Central memory CD8-positive, alpha-beta T cell (primary cell): ENCODE measurements at places on chromosomes 7 and 10.

DNA sequence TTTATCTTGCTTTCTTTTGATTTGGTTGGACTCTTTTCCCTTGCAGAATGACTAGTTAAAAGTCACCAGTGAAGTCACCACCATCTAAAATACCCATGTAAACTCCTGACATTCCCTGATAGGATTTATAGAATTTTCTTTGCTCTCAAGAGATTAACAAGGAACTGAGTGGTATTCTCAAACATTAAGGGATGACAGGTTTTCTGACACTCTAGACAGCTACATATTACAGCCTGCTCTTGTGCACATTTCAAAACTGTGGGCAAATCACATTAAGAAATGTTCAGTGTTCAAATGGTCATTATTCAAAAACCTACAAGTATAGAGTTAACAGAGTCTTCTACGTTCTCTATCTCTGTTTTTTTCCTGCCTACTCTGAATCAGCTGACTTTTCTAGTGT lies 15.8 kb upstream of the ACSM6 start:
- no peak for DNase-seq

DNA sequence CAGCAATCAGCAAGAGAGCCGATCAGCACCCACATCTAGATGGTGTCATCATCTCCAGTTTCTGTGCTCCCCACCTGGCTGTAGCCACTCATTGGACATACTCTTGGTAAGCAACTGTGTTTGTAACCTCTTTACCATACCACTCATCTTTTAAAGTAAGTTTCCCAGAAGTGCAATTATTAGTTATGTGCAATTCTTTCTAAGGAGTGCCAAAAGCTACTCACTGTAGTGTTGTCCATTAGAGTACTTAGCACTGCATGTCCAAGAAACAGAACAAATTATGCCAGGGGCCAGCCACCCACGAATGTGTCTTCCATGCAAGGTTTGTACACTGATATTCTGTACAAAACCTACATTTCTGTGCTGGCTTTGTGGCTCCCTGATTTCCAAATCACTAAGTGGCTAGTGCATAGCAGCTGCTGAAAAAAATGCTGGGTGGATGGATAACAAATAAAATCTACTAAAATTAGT lies 131.9 kb downstream of the SRPK2 start:
- no peak for DNase-seq

DNA sequence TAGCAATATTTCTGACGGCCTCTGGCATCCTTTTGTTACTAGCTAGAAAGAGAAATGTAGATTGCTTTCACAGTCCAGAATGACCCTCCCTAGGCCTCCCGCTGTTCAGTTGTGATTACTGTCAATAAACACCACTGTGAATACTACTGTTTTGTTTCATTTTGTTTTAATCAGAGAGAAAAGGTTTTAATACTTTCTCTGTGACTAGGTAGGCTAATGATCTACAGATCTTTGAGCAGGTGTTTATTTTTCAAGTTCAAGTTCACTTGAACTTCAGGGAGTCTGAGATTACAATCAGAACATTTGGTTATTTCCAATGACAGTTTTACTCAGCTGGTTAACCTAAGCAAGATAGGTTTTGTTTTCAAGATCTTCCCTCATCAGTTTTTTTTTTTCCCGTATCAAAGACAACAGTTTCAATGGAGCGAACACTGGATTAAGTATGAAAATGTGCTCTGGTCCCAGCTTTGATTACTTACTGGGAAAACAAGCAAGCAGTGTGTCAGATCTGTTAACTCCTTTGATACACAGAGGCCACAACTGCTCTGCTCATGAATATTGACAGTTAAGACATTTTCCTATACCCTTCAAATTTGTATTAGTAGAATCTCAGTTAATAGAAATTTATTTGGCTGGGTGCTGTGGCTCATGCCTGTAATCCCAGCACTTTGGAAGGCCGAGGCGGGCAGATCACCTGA lies 34.8 kb downstream of the VKORC1L1 start:
- DNase-seq: no peak

DNA sequence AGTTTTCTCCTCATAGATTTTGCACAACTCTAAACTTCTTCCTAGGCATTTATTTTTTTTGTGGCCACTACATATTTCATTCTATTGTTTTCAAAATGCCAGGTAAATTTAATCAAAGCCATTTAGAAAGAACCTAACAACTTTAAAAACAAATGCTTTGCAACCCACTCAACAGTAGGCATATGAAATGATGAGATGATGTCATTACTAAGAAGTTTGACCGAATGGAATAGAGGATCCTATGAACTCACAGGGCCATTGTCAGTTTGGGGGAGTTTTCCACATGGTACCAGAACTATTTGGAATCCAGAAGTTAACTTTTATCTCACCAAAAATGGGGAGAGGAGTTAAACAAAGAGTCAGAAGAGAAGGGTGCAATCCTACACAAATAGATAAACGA lies 100.7 kb upstream of the INHBA start:
- DNase-seq: no peak

- no peak for DNase-seq
These were observed 91.0 kb downstream of the MICALL2 start for GRCh38 chr7:1368184-1368681.

GRCh38 chr10:110437351-110437605 lies 60.4 kb upstream of the DUSP5 start:
- no peak for DNase-seq

DNA sequence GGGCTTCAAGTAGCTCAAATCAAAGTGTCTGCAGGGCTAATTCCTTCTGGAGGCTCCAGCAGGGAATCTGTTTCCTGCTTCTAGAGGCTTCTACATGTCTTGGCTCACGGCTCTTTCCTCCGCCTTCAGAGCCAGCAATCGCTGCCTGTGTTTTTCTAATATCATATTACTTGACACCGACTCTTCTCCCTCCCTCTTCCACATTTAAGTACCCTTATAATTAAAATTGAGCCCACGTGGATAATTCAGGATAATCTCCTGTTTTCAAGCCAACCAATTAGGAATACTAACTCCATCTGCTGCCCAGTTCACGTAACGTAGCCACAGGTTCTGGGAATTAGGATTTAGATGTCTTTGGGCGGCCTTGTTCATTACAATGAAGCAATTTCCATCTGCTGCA lies 372.2 kb downstream of the DPP6 start:
- DNase-seq: no peak

DNA sequence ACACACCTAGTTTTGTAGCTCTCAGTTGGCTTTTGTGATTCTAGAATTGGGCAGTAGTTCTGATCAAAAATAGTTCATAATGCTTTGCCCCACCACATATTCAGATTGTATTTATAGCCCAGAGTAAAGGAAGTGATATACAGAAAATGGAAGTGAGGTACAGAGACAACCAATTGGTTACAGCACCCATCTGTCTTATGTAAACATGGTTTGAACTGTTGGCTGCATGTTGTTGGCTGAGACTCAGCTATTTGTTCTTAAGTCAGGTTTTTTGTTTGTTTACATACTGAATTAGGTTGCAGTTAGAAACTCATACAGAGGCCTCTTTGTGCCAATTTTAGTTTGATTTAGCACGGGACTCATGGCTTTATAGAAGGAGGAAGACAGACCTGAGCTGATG lies 158.9 kb upstream of the GPR26 start:
- DNase-seq: no peak

DNA sequence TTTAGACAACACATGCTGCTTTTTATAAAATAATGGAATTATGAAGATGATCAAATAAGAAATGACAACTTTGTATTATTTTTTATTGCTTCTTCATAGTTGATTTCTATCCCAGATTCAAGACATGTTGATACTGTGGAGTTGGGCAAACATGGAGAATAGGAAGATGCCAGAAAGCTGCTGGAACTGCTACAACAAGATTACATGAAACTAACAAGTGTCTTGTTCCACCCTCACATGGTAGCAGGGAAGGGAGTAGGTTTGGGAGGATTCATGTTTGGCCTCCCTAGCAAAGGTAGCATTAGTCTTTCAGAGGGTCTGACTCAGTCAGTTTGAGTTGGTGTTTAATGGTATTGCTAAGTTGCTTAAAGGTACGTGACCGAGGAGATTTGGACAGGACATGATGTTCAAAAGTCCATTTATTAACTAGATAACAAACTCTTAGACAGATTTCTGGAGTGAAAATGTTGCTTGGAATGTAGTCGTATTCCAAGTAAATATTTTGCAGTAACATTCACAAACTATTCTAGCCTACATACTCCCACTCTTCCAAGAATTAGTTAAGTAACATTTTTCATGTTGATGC lies 33.1 kb downstream of the PRR15 start:
- DNase-seq: no peak

GRCh38 chr7:131753620-131754222 lies 197.3 kb upstream of the PODXL start:
- DNase-seq: no peak

- no peak for DNase-seq
These were observed 32.5 kb downstream of the ZNF438 start for GRCh38 chr10:30999070-30999712.

GRCh38 chr10:117500456-117500855 lies 42.1 kb upstream of the EMX2 start:
- no peak for DNase-seq

GRCh38 chr10:43921881-43922280 lies 273.2 kb upstream of the ZNF32 start:
- DNase-seq: no peak

DNA sequence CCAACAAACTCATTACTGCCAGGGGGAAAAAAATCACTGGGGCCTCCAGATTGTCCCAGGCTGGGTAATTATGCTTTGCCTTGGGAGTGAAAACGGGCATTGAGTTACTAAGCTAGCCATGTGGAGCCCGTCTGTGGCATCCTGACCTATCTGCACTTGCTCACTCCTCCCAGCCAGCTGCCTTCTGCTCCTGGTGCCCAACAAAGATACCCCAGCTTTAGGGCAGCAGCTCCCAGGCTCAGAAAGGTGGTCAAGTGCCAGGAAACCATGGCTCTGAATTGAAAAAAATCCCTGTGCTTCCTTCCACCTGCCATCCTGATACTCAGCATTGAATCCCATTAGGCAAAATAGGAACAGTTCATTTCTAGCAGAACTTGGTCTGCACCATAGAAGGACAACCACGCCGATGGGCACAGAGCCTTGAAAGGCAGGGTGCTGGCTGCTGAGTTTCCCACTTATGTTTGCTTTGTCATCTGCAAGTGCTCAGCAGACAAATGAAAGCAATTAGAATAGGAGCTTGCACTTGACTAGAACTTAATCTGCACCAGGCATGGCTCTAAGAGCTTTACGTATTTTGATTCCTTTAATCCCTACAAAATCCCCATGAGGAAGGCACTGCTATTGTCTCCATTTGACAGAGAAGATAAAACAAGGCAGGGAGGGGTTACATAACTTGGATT lies 42.8 kb downstream of the HSPA12A start:
- no peak for DNase-seq

- no peak for DNase-seq
These were observed 24.5 kb upstream of the KLF14 start for GRCh38 chr7:130758429-130759056.

DNA sequence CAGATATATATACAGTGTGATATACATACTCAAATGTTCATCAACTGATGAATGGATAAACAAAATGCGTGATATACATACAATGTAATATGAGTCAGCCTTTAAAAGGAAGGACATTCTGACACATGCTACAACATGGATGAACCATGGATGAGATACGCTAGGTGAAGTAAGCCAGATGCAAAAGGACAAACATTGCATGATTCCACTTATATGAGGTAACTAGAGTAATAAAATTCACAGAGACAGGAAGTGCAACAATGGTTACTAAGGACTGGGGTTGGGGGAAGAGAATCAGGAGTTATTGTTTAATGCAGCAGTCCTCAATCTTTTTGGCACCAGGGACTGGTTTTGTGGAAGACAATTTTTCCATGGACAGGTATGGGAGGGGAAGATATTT lies 47.3 kb upstream of the PIK3AP1 start:
- no peak for DNase-seq

DNA sequence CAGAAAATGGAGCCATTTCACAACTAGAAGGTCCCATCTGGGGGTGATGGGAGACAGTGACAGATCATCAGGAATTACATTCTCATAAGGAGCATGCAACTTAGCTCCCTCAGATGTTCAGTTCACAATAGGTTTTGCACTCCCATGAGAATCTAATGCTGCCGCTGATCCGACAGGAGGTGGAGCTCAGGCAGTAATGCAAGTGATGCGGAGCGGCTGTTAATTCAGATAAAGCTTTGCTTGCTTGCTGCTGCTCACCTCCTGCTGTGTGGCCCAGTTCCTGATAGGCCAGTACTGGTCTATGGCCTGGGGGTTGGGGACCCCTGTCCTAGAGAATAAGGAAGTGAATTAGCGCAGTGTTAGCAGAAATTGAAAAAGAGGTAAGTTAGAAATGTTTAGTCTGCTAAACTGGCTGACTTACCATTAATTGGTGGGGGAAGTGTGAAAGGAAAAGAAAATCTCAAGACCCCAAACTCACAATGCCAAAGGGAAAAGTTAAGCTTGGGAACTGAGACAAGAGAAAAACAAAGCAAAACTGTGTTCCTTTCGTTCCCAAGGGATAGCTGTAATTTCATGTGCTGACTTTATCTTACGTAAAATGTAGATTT lies 76.4 kb downstream of the LYZL2 start:
- DNase-seq: no peak

DNA sequence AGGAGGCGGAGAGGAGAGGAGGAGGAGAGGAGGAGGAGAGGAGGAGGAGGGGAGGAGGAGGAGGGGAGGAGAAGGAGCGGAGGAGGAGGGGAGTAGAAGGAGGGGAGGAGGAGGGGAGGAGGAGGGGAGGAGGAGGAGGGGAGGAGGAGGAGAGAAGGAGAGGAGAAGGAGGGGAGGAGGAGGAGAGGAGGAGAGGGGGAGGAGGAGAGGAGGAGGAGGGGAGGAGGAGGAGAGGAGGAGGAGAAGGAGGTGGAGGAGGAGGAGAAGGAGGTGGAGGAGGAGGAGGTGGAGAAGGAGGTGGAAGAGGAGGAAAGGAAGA lies 15.5 kb upstream of the CRCP start:
- DNase-seq: no peak

DNA sequence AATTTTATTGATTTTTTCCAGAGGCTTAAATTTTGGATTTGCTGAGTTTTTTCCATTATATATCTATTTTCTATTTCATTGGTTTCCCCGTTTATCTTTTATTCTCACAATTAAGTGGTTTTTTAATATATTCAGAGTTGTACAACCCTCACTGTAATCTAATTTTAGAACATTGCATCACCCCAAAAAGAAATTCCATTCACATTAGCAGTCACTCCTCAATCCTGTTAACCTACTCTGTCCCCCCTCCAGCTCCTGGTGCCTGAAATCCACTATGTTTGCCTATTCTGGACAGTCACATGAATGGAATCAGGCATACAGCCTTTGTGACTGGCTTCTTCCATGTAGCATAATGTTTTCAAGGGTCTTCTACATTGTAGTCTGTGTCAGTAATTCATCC lies 55.8 kb upstream of the ITGA8 start:
- no peak for DNase-seq

DNA sequence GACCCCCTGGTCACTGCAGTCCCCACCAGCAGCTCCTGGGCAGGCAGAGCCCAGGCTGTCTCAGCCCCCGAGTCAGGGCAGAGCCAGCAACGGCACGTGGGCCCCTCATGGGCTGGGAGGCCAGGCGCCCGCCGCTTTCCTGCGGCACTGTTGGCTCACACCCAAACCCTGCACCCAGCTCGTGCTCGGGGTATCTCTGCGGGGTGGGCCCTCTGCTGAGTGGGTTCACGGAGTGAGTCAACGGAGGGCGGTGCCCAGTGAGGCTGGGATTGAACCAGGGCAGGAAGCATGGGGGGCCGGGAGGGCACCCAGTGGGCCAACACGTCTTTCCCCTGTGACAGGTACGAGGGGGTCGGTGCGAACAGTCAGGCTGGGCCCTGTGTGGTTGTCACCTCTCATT lies 28.9 kb downstream of the ADAP1 start:
- DNase-seq: peak; percentile 60

- DNase-seq: no peak
These were observed 203.4 kb downstream of the MAD1L1 start for GRCh38 chr7:2029211-2029905.
